ENCODE measurements at places on chromosomes 1 and 21. TPM values are rescaled to one million over a fixed set of nuclear protein-coding genes. Genes with fewer than 3 reads are reported as not detected.

FAM110D gene
- total RNA-seq, result 2.9 TPM

HCRTR1 gene
- 0.42 TPM for total RNA-seq

CRABP2 gene
- 1.7 TPM for total RNA-seq

NKAIN1 gene
- 7.4 TPM for total RNA-seq

GBP6 gene
- 0.10 TPM for total RNA-seq

SYT2 gene
- not detected for total RNA-seq

SELE gene
- total RNA-seq, result 0.12 TPM

ETV3L gene
- total RNA-seq, result not detected

CD1C gene
- 0.47 TPM for total RNA-seq

GREM2 gene
- 9.5 TPM for total RNA-seq

CFHR2 gene
- total RNA-seq, result not detected

PGD gene
- total RNA-seq, result 39.2 TPM

DDI2 gene
- 80.2 TPM for total RNA-seq

ZNHIT6 gene
- total RNA-seq, result 12.9 TPM

INKA2 gene
- 15.0 TPM for total RNA-seq

NPHS2 gene
- total RNA-seq, result not detected

FABP3 gene
- 467 TPM for total RNA-seq

CELF3 gene
- not detected for total RNA-seq

TSSK3 gene
- total RNA-seq, result not detected

OR10J5 gene
- not detected for total RNA-seq

CFAP107 gene
- total RNA-seq, result not detected

UBL4B gene
- not detected for total RNA-seq

CRP gene
- total RNA-seq, result not detected

AQP10 gene
- total RNA-seq, result not detected

FCER1G gene
- 11.3 TPM for total RNA-seq

SNX7 gene
- total RNA-seq, result 1.6 TPM

PADI4 gene
- total RNA-seq, result 0.58 TPM

NIPAL3 gene
- 6.4 TPM for total RNA-seq

PLEKHN1 gene
- not detected for total RNA-seq

HES3 gene
- total RNA-seq, result not detected

CYP4A11 gene
- not detected for total RNA-seq

BSND gene
- total RNA-seq, result not detected

LAD1 gene
- total RNA-seq, result 17.7 TPM

IFI44 gene
- total RNA-seq, result 4.4 TPM

C1orf185 gene
- not detected for total RNA-seq

ZMYM1 gene
- total RNA-seq, result 3.0 TPM

TNFRSF25 gene
- total RNA-seq, result 1.9 TPM

NUDT4B gene
- total RNA-seq, result not detected

CFAP141 gene
- total RNA-seq, result not detected

RGS1 gene
- 1.6 TPM for total RNA-seq

CRNN gene
- total RNA-seq, result not detected

MAN1C1 gene
- 1.8 TPM for total RNA-seq

IL6R gene
- 32.6 TPM for total RNA-seq

PANK4 gene
- 45.1 TPM for total RNA-seq
